ENCODE measurements at places on chromosomes 2 and 18.
A peak's percentile ranks its signal among the peaks of the same experiment; 100 is the strongest.

DNA sequence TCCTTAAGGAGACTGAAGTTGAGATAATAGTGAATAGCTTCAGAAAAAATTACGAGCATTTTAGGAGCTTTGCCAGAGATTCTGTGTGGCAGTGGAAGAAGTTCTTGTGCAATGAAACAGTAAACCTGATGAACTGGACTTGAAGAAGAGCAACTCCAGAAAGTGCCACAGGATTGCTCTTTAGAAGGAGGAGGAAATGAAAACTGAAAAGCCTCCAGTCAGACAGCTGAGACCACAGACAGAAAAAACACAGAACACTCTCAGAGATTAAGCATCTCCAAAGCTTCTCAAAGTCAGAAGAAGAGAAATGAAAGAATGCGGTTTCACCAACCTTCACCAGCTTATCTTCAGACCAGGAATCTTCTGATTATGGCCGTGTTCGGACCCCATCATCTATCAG, 329.7 kb upstream of the CNTNAP5 start:
- DNase-seq = no peak

- no peak for DNase-seq
These were observed 5.6 kb downstream of the TBR1 start for GRCh38 chr2:161421686-161422085.

GRCh38 chr18:2651981-2652380, 3.5 kb upstream of the SMCHD1 start:
- DNase-seq = no peak

DNA sequence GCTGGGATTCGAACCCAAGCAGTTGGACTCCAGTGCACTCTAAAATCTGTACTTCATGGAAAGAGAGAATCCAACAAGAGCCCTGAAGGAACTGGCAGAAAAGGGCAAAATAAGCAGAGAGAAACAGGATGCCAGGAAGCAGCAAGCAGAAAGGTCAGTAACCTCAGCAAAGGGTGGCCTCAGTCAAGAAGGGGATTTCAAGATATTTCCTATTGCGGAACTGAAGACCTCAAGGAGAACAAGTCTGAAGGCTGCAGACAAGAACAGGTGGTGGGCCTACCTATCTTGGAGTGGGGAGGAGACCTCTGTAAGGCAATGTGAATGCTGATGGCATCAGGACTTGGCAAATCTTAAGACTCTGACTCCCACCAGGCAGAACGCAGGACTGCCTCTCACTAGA, 20.1 kb upstream of the MREG start:
- no peak for DNase-seq

GRCh38 chr2:239586651-239587310, 186.0 kb upstream of the HDAC4 start:
- no peak for DNase-seq

DNA sequence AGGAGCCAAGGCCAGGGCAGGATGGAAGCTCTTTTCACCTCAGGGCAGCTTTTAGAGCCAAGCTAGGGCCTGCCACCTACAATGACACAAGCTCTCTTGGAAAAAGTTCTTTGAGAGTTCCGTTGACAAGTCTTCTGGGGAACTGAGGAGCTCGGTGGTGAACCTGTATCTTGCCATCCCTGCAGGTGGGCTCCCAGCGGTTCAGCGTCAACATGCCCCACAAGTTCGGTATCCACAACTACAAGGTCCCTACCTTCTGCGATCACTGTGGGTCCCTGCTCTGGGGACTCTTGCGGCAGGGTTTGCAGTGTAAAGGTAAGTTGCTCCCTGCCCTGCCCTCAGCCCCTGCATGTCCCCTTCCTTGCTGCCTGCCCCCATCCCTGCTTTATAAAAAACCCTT, 312.8 kb upstream of the EPAS1 start:
- DNase-seq = no peak

- no peak for DNase-seq
These were observed 11.5 kb downstream of the GNLY start for GRCh38 chr2:85705680-85706039.

- DNase-seq = no peak
These were observed 141.1 kb downstream of the MBD5 start for GRCh38 chr2:148161909-148162435.

DNA sequence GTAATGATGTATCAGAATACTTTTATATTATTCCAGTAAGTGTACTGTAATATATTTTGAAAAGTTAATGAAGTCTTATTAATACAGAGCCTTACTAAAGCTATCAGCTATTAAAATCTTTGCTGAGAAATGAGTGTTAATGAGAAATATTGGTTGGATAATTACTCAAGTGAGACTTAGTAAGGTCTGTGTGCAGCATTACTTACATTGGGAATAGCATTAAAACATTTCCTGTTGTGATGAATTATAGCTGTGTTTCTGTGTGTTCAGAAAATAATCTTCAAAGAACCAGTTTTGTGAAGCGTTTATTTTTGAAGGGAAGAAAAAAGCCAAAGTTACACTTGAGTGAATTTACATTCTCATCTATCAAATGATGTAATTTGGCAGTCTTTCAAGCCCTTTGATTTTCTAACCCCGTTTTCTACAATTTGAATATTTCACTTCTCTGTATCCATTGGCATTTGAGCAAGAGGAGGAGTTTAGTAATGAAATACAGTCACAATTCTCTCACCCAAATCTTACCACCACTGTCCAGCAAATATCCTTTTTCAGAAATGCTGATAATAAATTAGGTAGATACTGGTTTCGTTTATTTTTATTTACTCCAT, 123.5 kb upstream of the BOD1L2 start:
- no peak for DNase-seq

- DNase-seq = no peak
These were observed 32.3 kb downstream of the KCNIP3 start for GRCh38 chr2:95329401-95329800.

GRCh38 chr2:75563591-75563990, 2.9 kb upstream of the EVA1A start:
- DNase-seq = no peak

DNA sequence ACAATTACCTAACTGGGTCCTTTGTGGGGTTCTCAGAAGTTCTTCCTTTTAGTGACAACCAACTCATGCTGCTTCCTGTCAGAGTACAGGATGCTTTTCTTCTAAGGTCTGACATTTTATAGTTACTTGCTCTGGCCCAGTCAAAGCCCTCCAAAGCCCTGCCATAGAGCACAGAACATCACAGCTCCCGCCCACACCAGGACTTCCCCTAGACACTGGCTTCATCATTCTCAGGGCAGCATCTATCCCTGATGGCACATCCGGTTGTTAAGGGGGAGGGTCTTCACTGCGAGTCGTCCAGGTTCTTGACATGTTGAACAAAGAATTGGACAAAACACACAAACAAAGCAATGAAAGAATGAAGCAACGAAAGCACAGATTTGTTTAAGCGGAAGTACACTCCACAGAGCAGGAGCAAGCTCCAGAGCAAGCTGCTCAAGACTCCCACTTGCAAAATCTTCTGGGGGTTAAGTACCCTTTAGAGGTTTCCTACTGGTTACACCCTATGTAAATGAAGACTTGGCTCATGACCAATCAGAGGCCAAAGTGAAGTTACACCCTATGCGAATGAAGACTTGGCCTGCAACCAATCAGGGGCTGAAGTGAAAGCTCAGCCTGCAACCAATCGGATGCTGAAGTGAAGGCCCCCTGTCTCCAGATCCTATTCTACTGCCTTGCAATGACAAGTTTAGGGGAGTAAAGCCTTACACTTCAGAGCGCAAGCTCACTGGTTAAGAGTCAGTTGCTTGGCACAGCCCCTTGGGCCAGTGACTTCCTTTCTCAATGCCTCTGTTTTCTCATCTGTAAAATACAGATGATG, 79.0 kb downstream of the HDAC4 start:
- no peak for DNase-seq

GRCh38 chr18:47204908-47205522, 28.9 kb upstream of the IER3IP1 start:
- peak; percentile 2 for DNase-seq

- no peak for DNase-seq
These were observed 179.9 kb downstream of the ETAA1 start for GRCh38 chr2:67576991-67577390.

DNA sequence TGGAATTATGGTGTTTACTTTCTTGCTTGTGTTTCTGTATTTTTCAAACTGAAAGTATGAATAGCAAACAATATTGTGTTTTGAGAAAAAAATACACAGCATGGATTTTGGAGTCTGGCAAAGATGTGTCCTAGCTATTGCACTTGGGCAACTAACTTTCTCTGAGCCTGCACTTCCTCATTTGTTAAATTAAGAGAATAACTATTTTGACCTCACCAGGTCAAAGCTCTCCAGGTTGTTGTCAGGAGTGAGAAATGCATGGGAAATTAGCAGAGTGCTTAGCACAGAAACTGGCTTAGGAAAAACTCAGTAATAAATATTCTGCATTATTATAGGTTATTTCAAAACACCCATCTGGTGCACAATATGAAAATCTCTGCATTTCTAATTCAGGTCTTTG, 28.2 kb downstream of the LYPD1 start:
- DNase-seq = no peak

- no peak for DNase-seq
These were observed 62.4 kb upstream of the OTOF start for GRCh38 chr2:26540306-26540705.

GRCh38 chr2:85779641-85780315, 26.0 kb downstream of the ATOH8 start:
- no peak for DNase-seq

- DNase-seq = no peak
These were observed 818.1 kb downstream of the SLC4A3 start for GRCh38 chr2:220445429-220446105.

- DNase-seq = no peak
These were observed 3.3 kb upstream of the ACTR3 start for GRCh38 chr2:113886479-113887008.

- no peak for DNase-seq
These were observed 37.4 kb downstream of the ANKMY1 start for GRCh38 chr2:240520130-240520973.

DNA sequence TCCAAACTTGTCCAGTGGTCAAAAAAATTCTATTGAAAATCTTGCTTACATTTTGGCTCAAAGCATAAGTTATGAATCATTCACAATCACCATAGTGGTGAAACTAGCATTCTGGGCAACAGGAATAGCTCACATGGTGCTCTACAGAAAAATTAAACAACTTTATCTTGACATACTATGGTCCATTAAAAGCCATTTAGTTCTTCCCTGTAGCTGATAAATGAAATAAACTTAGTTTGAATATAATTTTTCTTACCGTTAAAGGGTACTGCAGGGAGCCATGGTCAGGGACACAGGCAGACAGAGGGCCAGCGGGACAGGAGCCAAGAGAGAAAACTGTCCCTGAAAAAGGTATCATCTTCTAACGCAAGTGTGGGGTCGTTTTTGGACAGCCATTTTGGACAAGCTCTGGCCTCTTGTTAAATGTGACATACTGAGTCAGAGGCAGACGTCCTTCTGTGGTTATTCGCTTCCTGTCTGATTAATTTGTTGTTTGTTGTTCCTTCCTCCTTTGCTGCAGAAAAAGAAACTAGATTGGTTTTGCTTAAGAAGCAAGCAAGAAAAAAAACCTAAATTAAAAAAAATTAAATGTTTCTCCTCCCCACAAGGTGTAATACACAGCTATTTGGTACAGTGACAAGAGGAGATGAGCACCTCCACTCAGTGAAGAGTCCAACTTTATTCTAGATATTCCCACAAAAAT, at the start of gene WIPF1:
Gene WIPF1, minus strand, starts transcription at position 460 of the 703 bp plus-strand sequence. CDS start 12,231 bp downstream, outside the sequence.
- DNase-seq = no peak

DNA sequence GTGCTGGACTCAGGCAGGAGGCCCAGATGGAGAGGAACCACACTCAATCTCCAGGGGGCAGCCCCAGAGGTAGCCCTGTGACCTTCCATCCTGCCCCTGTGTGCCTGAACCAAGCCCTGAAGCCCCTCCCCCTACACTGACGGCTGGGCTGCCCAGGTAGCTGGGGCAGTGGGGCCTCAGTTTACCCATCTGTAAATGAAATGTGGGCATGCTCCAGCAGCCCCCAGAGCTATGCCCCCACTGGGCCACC, 15.8 kb downstream of the CROCC2 start:
- no peak for DNase-seq

DNA sequence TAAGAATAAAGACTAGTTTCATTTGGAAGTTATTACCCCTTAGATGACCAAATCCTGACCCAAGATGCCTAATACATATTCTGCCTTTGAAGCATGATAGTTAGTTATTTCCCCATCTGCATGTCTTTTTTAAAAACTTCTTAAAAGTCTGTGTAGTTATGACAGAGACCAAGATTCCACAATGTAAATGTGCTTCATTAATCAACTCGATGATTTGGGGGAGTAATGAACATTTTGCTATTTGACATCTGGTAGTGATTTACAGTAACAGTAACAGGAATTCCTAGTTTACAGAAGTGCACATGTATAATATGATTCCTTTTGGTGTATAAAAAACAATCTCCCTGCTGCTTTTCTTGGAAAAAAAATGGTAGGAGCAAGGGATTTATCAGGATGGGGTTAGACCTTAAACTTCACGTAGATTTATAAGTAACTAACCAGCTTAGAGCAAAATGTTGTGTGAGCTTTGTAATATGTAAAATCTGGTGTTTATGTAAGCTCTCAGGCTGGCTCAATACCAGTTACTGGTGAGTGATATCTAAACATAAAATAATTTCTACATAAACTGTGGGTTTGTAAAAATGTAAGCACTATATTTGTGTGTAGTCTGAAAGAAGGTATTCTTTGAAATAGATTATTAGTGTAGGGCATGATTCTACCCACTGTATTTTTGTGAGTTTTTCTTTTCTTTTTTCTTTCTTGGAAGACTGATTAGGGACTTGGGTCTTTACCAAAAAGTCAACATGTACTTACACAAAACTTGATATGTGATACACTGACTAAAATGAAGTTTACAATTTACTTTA, 641.6 kb downstream of the EPHA4 start:
- DNase-seq = no peak

GRCh38 chr2:221153226-221153625, 418.9 kb downstream of the EPHA4 start:
- DNase-seq = no peak
